ENCODE measurements at places on chromosomes 4 and X. TPM values are rescaled to one million over a fixed set of nuclear protein-coding genes. Genes with fewer than 3 reads are reported as not detected.

DNA sequence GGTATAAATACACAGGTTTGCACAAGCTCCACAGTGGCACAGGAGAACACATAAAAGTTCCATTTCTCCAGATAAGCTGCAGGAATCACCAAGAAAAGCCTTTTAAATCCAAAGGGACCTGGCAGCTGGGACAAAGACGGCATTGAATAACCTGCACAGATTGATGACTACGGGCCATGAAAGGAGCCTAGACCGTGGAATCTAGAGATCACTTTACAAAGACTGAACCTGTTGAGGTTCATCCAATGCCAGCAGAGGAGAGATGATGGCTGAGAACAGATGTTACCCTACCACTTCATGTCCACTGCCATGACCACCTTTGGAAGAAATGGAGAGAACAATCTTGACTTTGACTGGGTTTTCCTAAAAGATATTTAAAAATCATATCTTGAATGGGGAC is 88.7 kb downstream of the PRSS12 start:
- no peaks in the 10 kb centered on the region for H3K27me3 ChIP-seq
- H3K4me1 ChIP-seq: peaks cover 3% of the 10 kb centered on the region
- DNase-seq: no peak
- no peak overlapping the region for H3K4me3 ChIP-seq
- H3K27ac ChIP-seq: no peak overlapping the region

Gene ARMCX4
- total RNA-seq: 47.5 TPM

GRCh38 chr4:88012647-88013046 is 5.2 kb downstream of the PKD2 start:
- no peak overlapping the region for H3K27ac ChIP-seq
- no peaks in the 10 kb centered on the region for H3K27me3 ChIP-seq
- no peak overlapping the region for H3K4me3 ChIP-seq
- H3K4me1 ChIP-seq: peaks cover 16% of the 10 kb centered on the region
- DNase-seq: no peak
- H3K36me3 ChIP-seq: no peaks in the 10 kb centered on the region

Gene SMAD1
- total RNA-seq: 14.2 TPM

GRCh38 chrX:15056044-15056443 is 182.8 kb downstream of the MOSPD2 start:
- no peak for DNase-seq
- H3K4me3 ChIP-seq: no peak overlapping the region
- no peaks in the 10 kb centered on the region for H3K36me3 ChIP-seq
- H3K27ac ChIP-seq: no peak overlapping the region
- H3K27me3 ChIP-seq: no peaks in the 10 kb centered on the region
- no peaks in the 10 kb centered on the region for H3K4me1 ChIP-seq

Gene RASL11B
- total RNA-seq: 39.8 TPM

- no peak overlapping the region for H3K27ac ChIP-seq
- H3K27me3 ChIP-seq: no peaks in the 10 kb centered on the region
- H3K4me1 ChIP-seq: peaks cover 2% of the 10 kb centered on the region
- no peak overlapping the region for H3K4me3 ChIP-seq
- no peaks in the 10 kb centered on the region for H3K36me3 ChIP-seq
These were observed 55.9 kb downstream of the CRMP1 start for GRCh38 chr4:5836943-5837342.
